Neuronal stem cell (in vitro differentiated cells): ENCODE measurements at places on chromosomes 2 and 18.

DNA sequence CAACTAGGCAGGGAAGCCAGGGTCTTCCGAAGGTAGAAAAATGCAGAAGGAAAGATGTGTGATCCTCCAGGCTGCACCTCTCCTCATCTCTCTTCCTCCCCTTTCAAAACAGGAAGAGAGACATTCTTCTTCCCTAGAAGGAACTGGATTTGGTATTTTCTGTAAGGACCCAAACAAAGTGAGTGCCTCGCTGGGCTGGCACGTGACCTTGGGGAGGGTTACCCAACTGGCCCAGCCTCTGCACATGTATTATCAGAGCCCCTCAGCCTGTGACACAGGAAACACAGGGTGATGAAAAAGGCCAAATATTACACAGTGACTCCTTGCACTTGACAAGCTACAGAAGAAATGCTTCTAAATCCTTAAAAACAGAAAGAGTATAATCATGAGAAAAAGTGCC is 2.3 kb downstream of the HJURP start:
- no peak for DNase-seq

- DNase-seq, result no peak
Observed at GRCh38 chr18:38475686-38476085, 910.1 kb upstream of the CELF4 start.

DNA sequence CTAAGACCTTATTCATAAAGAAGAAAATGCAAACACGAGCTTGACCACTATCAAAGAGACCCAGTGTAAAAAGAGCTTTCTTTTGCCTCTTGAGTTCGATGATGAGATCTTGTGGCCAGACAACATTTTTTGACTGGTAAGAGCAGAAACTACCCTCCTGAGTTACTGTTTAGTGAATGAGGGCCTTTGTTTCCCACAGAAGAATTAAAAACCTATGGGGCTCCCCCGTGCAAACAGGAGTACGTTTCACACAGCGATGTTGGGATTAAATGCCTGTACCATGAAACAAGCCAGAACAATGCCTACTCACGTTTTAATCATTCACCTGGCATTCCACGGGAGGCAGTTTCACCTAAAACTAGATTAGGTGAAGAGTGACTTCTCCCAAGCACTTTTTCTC is 36.0 kb downstream of the MYCN start:
- DNase-seq, result no peak

DNA sequence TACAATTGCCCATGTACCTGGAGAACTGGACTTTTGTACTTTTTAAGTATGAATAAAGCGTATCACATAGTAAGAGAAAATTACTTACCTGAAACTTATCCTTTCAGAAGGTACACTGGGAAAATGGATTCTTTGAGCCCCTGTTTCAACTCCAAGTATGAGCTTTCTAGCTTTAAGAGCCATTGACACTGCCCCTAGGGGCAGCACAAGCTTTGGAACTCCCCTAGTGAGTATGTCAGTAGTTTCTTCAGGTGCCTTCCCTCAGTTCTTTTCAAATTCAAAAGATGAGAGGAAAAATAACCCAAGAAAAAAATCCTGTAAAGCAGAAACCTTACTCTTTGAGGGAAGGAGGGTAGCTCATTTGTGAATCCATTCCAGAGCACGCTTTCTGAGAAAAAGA is 124.1 kb downstream of the MEMO1 start:
- peak; percentile 3 for DNase-seq

GRCh38 chr2:186822323-186822722 is 26.6 kb downstream of the ZSWIM2 start:
- DNase-seq, result no peak

DNA sequence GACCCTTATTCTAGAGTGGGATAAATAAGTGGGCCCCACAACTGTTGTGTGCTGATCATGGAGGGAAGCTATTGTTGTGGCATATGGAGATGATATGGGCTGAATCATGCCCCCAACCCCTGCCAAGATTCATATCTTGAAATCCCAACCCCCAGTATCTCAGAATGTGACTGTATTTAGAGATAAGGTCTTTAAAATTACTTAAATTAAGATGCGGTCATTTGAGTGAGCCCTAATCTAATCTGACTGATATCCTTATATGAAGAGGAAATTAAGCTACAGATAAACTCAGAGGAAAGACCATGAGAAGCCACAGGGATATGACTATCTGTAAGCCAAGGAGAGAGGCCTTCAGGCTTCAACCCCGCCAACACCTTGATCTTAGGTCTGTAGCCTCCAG is 188.3 kb upstream of the RND3 start:
- no peak for DNase-seq

DNA sequence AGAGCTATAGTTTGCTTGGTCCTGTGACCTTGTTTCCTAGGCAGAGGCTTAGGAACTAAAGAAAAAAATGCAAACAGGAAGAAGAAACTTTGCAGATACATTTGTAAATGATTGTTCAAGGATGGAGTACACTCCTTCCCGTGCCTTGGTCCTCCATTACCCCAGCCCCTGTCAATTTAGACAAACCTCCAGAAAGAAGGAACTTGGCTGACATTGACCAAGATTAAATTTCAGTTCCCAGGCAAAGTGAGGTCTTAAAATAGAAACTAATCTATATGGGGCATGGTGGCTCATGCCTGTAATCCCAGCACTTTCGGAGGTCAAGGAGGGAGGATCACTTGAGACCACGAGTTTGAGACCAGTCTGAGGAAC is 179.9 kb upstream of the FN1 start:
- no peak for DNase-seq

DNA sequence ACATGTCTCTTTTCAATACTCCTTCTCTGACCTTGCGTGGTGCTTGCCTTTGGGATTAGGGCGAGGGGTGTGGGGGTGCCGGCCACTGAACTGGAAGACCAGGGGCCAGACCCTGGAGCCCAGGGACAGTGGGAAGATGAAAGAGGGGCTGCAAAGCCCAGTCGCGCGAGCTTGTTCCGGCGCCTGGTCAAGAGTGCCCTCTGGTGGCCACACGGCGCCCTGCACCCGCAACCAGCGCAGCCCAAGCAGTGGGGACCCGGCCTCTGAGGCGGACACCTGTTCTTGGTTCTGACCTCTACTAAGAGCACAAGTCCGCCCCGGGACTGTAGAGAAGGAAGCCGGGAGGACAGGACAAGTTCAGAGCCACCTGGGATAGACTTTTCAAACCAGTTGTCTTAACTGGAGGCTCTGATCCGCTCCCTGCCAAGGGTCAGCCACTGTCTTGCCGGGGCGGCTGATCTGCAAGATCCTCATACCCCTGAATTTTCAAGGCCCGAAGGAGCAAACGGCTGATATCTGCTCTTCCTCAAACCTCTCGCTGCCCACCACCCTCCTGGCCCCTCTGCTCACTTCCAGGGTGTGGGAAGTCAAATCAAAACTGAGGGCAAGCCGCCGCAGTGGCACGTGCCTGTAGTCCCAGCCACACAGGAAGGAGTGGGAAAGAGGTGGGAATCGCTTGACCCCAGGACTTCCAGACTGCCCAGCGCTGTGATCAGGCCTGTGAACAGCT is 14.9 kb upstream of the MSH6 start:
- peak; percentile 59 for DNase-seq

DNA sequence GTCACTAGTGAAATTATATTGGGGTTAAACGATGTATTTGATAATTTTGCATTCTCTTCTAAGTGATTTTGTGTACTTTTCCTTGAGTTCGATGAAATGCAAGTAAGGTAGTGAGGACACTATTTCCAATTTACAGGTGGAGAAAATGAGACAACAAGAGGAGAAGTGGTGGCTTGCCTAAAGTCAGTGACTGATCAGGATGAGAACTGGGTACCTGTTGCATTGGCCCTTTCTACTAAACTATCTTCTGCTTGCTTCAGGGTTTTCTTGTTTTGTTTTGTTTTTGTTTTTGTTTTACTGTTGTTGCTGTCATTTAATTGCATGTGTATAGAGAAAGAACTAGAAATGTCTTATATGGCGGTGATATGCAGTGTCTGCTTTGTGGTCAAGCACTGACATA is 31.4 kb upstream of the FBXO11 start:
- DNase-seq, result no peak

- peak; percentile 17 for DNase-seq
Observed at GRCh38 chr2:17148407-17149145, 369.7 kb downstream of the RAD51AP2 start.

GRCh38 chr2:117190856-117191559 is 623.5 kb upstream of the DDX18 start:
- no peak for DNase-seq

DNA sequence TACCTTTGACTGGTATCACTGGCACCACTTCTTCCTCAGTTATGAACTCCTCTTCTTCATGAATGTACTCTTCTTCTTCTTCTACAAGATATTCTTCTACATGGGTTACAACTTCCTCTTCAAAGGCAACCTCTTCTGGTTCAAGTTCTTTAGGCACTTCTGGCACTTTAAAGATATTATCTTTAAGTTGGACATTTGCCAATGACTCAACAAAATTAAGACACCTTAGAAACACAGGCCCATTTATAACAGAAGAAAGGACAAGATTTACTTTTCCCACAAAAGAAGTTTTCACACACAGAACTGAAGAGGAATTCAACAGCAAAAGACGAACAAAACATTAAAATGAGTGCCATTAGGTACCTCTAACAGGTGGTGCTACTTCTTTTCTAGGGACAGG is 127.3 kb downstream of the TTN start:
- DNase-seq, result no peak

- DNase-seq, result no peak
Observed at GRCh38 chr2:140108706-140109475, 1328.7 kb upstream of the NXPH2 start.

- DNase-seq, result no peak
Observed at GRCh38 chr18:35345460-35345921, 1.3 kb upstream of the ZNF24 start.

DNA sequence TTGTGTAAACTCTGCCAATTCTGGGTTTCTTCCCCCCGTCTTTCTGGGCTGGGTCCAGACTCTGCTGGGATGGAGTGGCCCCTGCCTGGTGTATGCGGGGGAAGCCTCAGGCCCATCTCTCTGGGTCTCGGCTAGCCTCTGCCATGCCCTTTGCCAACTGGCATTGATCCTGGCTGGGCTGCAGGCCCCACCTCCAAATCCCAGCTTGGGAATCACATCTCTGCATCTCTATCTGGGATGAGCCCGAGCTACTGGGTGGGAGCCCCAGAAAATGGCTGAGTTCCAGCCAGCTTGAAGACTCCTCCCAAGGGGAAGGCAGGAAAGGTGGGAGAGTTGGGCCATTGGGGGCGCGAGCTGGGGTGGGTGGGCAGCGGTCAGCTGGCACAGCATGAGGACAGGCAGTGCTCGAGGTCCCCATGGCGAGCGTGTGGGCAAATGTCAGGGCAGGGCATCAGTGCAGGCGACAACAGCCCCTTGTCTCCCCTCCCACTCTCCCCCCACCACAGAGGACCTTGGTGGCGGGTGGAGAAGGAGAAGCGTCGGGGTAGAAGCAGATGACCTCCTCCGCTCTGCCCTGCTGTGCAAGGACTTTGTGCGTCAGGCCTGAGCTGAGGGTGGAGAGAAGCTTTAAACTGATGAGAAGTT is 139.4 kb downstream of the ASB1 start:
- no peak for DNase-seq

DNA sequence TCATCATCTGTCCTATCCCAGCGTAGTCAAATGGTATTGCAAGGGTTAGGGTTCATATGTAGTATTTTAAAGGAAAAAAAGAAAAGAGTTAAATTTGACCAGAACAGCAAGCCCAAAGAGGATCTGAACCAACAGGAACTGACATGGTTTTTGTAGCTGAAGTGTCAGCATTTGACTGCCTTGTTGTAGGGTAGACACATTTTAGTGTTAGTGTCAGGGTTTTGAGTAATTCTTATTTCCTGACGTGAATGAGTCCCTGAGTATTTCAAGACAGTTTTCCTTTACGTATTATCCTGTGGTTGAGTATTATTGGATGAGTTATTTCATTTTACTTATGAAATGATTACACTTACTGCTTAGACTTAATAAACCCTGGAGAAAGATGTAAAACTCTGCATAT is 173.3 kb upstream of the ZEB2 start:
- DNase-seq, result no peak

DNA sequence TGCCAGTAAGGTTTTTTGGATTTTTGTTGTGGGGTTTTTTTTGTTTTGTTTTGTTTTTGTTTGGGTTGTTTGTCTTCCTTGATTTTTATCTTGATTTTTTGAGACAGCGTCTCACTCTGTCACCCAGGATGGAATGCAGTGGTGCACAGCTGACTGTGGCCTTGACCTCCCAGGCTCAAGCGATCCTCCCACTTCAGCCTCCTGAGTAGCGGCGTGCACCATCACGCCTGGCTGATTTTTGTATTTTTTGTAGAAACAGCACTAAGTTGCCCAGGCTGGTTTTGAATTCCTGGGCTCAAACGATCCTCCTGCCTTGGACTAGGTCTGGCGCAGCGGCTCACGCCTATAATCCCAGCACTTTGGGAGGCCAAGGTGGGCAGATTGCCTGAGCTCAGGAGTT is 16.4 kb downstream of the MPPE1 start:
- DNase-seq, result no peak

DNA sequence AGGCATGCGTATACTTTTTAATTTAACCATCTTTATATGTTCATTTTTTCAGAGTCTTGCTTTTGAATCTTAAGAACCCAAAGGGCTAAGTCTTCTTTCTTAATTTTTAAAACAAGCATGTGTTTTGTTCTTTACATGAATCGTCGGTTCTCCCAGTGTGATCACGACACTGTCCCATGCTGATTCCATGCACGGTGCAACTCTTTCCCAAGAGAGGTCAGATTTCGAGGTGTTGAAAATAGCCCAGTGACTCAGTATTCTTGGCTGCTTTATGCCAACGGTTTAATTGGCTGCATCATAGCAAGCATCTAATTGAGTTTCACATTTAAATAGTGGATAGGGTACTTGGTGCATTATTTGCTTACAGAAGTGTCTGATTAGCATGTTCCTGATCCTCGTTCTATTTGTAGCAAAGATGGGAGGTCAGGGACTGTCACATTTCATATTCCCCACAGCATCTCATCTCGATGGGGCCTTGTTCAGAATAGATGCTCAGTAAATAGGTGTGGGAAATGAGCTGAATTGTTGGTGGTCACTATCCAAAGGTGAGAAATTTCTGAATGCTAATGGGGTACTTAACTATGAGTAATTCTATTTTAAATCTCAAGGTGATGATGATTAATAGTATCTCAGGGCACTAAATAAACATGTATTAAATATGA is 2.8 kb downstream of the NPAS2 start:
- no peak for DNase-seq

DNA sequence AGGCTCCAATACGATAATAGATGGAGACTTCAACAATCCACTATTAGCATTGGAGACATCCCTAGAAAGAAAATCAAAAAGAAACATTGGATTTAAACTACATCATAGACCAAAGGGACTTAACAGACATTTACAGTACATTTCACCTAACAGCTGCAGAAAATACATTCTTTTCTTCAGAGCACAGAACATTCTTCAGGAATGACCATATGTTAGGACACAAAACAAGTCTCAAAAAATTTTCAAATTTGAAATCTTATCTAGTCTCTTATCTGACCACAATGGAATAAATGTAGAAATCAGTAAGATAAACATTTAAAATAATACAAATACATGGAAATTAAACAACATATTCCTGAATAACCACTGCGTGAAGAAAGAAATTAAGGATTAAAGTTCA is 68.7 kb downstream of the STRADB start:
- DNase-seq, result no peak
